NCI-H1417 treated with DMSO at 0.1 percent for 48 hours (cell line): ENCODE measurements at places on chromosomes 7 and 10.
A peak's percentile ranks its signal among the peaks of the same experiment; 100 is the strongest.

GRCh38 chr7:159142199-159142598 is 2.5 kb downstream of the VIPR2 start:
- DNase-seq: no peak

- DNase-seq: no peak
Measured at GRCh38 chr10:74047871-74048270, 50.0 kb downstream of the VCL start.

GRCh38 chr10:24502006-24502405 is 221.7 kb downstream of the ARHGAP21 start:
- DNase-seq: no peak

DNA sequence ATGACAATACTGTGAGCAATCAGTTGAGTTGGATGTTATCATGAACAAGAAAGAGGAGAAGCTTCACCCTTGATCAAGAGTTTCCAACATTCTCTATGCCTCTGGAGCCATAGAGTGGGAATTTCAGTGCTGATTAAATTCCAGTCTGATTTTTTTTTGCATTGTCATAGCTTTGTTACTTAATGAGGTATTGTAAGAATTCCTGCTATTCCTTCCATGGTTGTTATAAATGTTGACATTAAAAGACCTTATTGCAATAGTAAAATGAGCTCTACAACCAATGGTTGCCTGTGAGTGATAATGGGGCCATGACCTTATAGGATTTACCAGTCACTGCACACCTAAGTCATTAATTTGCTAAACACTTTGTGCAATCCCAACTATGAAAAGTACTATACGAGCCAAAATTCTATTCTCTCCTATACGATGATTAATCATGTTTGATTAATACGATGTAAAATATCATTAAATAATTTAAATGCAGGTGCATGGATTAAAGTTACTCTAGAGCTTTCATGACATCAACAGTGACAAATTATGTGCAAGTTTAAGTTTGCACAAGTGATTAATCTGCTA is 353.2 kb upstream of the KLF6 start:
- DNase-seq: no peak

DNA sequence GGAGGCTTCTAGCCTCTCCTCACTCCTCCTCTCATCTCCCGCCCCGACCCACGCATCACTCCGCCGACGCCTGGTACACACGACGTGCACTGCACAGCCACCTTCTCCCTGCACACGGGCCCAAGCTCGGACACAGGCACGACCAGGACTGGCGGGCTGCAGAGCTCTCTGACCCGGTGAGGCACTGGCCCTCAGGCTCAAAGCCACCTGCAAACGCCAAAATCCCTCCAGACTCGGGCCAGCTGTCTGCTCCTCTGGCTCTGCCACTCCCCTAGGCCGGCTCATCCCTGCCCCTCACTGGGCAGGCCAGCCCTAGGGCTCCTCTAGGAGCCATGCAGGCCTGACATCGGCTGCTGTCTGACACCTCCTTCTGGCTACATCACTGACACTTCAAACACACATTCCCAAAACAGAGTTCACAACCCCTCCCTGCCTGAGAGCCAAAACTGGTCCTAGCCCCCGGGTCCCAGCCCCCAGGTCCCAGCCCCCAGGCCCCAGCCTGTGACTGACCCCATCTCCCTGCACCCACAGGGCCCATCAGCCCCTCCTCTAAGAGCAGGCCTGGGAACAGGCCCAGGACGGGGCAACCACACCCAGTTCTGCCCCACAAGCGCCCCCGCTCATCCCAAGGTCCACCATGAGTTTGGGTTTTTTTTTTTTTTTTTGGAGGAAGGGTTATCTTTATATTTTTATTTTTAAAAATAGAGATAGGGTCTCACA is 35.1 kb downstream of the MAD1L1 start:
- no peak for DNase-seq

DNA sequence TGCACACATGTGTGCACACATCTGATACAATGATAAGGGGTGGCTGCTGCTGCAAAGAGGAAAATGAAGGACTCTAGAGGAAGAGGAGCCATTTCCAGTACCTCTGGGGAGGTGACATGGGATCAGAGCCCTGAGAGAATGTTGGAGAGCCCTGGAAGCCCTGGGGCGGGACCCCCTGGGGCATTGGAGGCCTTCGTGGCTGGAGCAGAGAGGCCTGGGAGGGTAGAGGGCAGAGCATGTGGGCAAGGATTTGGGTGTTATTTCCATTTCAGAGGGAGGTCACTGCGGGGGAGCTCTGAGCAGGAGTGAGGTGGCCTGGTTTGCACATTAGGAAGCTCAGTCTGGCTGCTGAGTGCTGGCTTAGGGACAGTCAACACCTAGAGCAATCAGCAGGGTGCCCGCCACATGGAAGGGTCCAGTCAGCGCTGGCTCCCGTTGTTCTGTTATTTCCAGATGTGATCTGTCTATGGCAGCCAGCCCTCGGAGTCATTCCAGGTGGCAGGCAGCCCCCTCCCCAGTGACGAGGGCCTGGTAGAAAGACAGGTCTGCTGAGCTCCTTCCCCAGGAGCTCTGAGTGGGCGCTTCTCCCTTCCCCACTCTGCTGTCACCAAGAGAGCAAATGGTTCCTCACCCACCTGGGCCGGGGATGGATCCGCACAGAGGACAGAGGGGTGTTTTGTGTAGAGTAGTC is 24.1 kb upstream of the BTBD16 start:
- no peak for DNase-seq

GRCh38 chr10:101000915-101001658 is 1.5 kb downstream of the LZTS2 start:
- DNase-seq: no peak

DNA sequence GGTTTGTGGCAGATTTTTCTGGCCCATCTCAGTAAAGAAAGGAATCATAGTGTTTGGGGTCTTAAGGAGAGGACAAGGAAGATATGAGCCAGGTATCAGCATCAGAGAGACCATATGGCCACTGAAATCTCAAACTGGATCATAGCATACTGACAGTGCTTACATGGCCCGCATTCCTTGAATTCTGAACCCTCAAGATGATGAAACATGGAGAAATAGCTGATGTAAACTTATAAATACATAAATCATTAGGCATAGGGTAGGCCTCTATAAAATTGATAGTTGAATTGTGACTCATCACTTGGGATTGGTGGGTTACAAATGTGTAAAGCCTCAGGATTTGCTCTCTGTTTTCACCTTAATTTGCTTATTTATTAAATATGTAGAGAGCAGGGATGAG is 688.5 kb downstream of the CNTNAP2 start:
- DNase-seq: no peak

GRCh38 chr7:96297876-96298275 is 24.0 kb downstream of the SLC25A13 start:
- DNase-seq: no peak

DNA sequence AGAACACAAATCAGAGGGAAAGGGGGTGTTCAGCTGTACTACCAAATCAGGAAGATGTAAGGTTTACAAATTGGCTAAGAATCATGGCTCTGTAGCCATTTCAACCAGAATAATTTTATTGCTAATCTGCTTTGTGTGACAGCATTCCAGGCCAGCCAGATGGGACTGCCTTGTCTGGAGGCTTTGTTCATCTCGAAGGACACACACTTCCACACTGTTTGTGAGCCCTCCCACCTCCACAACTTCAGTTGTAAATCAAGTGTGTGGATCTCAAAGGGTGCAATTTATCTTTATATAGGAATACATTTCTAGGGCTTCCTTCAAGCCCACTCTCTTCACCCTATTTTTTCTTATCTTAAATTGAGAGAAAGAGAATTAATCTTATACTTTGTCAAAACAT is 6.9 kb upstream of the OIT3 start:
- no peak for DNase-seq

DNA sequence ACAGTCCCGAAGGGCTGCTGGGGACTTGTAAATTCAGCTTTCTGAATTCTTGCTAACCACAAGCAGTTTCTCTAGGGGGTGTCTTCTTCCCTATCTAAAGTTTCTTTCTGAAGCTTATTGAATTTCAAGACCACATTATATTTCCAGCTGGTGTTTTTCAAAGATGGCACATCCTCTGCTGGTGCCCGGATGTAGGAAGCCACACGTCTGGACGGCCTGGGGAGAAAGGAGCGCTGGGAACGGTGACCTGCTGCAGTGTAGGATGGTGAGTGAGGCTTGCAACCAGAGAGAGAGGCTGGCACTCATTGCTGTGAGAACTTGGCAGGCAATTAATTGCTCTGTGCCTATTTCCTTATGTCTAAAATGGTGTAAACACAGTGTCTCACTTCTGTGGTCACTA is 776.4 kb downstream of the TYW1 start:
- no peak for DNase-seq

DNA sequence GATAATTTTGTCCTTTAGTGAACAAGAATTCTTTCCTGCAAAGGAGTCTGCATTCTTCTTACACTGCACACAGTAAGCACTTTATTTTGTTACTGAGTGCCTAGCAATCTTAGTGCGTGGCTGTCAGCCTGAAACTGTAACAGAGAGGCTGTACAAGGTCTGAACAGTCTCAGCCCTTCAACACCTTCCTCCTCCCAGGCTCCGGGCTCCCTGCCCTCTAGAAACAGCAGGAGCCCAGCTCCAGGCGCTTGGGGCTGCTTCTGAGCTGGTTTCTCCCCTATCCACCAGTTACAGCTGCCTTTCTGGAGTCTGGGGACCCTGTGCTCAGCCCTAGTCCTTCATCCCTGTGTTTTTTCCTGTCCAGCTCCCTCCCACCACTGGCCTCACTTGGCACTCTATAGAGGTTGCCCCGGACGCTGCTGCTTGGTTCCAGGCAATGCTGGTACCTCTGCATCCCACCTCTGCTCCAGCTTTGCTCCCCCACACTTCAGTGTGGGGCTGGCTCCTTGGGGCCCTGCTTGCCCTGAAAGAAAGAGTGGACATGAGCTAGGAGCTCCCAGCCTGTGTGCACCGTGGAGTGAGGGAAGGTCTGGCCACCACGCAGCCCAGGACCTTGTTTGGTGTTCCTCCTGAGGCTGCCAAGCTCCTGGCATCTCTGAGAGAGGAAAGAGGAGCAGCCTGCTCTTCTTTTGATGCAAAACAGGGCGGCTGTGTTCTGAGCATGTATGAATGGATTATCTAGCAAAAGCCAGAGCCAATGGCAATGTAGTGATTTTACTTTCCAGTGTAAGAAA is 251.2 kb upstream of the GRB10 start:
- no peak for DNase-seq

- DNase-seq: no peak
Measured at GRCh38 chr10:30747633-30748032, 118.1 kb upstream of the LYZL2 start.

GRCh38 chr7:90843472-90843871 is 247.4 kb downstream of the CDK14 start:
- DNase-seq: no peak

DNA sequence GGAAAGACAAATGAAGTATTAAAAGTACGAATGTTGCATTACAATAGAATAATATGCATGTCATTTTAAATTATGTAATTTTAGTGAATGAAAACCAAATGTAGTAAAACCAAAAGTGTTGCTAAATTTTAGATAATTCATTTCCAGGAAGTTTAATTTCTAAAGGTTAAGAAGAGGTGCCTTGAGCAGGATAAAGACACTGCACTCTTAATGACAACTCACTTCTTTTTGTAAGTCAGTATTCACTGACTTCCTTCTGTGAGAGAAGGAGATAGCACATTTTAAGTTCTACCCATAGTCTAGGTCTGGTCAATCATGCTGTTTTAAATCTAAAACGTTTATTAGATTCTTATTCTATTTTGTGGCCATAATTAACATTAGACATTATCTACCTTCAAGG is 160.2 kb downstream of the CRPPA start:
- no peak for DNase-seq

GRCh38 chr10:80672613-80673012 is 134.9 kb downstream of the SH2D4B start:
- DNase-seq: no peak

DNA sequence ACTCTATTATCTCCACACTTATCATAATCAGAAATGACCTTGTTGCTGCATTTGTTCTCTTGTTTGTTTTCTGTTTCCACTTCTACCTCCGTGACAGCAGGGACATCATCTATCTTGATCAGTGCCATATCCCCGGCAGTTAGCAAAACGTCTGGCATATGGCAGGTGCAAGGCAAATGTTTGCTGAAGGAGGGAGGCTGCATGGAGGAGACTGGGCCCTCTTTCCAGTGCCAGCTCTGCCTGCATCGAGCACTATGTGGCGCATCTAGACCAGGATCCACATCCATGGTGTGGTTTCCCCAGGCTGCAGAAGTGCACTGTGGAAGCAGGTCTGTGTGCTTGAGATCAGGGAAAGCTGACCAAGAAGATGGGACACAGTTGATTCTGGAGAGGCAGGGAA is 181.2 kb downstream of the KCNMA1 start:
- peak; percentile 40 for DNase-seq

DNA sequence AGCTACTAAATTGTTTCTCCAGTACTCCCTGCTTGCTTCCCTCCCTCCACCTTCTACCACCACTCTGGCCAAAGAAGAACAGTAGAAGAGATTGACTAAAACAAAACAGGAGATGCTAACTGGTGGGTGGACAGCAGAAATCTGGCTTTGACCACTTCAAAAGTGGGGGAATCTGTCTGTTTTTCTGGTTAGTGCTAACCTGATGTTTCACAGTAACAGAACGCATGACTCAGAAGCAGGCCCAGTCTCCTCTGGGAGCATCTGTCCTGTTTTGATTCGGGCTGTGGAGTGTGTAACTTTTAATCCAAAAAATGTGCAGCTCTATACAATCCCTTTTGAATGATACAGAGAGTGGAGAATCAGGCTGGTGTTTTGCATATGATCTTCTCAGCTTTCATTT is 32.7 kb upstream of the ZNF438 start:
- DNase-seq: no peak

DNA sequence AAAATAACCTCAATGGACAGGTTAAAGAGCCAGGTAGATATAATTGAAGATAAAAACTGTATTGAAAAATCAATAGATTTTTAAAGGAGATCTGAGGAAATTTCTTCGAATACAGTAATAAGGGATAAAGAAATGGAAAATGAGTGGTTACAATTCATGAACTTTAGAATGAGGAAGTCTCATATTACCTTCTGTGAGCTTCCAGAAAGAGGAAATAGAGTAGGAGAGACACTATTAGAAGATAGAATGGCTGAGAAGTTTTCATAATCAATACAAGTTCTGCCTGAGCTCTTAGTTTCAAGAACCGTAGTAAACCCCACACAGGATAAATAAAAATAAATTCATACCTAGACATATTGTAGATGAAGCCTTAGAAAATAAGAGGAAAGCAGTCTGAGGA is 11.5 kb downstream of the SDK1 start:
- no peak for DNase-seq

DNA sequence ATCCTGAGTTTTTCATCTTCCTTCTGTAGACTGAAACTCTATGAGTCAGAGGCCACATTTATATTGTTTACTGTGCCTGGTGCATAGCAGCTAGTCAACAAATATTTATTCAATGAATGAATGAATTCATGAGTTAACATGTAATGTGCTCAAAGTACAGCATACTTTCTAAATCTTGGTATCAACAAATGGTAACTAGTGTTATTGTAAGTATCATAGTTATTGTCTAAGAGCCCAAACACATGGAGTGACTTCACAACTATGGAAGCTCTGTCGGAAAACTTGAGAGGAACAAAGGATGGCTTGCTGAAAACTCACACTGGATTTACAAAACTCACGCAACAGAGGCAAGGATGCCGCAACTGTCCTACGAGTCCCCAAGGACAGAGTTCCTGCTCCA is 35.9 kb downstream of the DENND2A start:
- no peak for DNase-seq
